ENCODE measurements at places on chromosomes 6 and 20.

GRCh38 chr6:163866192-163866591, 451.7 kb downstream of the QKI start:
- DNase-seq, result no peak

GRCh38 chr6:38011937-38012336, 192.4 kb downstream of the ZFAND3 start:
- DNase-seq, result no peak

- DNase-seq, result no peak
These were observed 17.2 kb downstream of the ZDHHC14 start for GRCh38 chr6:157398151-157398550.

DNA sequence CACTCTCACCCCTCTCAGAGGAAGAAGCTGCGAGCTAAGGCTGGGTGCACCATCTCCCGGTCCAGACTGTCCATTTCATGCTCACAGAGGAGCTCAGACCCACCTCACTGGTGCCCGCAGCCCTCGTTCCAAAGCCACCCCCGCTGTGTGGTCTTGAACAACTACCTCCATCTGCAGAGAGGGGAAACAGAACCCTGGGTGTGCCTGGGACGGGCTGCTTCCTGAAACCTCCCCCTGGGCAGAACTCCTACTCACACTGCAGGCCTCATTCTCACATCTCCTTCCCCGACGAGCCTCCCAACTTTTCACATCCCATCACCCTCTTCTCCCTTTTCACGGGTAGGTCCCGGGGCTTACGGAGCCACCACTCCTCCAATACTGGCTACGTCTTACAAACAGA, 18.1 kb downstream of the PMEPA1 start:
- DNase-seq, result no peak

DNA sequence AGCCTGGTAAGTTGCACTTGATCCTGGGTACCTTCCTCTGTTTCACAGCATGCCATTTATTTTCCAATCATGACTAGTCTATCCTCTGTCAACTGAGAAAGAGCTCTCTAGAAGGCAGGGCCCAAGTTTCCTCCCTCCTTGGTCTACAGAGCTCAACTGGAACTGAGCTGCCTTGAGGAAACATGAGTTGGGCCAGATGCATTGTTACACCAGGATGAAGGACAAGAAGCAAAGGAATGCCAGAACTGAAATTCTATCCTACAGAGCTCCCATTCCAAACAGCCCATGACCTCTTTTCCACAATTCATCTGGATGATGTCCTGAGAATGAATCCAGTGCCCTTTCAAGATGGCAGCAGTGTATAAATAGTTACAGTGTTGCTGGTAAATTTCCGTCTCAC, 66.7 kb upstream of the E2F3 start:
- DNase-seq, result no peak

Data from stromal cell of bone marrow (primary cell).